Activated gamma-delta T cell treated with Interleukin-2 at 50 U/mL for 16 hours (primary cell): ENCODE measurements at places on chromosomes 6 and 20.

- DNase-seq = no peak
These were observed 44.8 kb downstream of the INSM1 start for GRCh38 chr20:20412750-20413149.

DNA sequence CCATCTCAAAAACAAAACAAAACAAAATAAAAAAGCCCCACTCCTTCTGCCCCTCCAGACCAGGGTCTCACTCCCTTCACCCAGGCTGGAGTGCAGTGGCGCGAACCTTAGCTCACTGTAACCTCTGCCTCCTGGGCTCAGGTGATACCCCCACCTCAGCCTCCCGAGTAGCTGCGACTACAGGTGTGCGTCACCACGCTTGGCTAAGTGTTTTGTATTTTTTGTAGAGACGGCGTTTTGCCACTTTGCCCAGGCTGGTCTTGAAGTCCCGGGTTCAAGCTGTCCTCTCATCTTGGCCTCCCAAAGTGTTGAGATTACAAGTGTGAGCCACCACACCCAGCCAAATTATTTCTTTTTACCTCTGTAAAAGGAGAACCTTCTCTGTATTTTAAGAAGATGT, 110.1 kb downstream of the NCOA3 start:
- no peak for DNase-seq

- no peak for DNase-seq
These were observed 152.4 kb upstream of the ESR1 start for GRCh38 chr6:151655099-151655498.

DNA sequence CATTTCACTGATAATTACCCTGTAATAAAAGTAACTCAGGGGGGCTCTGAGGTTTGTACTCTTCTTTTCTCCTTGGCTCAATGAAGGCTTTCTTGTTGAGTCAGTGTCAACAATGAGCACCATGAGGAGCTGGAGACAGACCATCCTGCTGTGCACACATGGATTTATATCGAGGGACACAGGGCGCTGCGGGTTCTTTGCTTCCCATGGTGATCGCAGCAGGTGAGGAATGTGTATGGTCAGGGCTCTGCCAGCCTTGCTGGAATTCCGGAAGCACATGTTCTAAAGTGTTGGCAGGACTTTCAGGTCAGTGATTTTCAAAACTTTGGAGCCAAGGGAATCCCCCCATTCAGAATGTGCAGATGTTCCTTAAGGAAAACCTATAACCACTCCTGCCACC, 27.1 kb downstream of the SMOC2 start:
- DNase-seq = no peak

DNA sequence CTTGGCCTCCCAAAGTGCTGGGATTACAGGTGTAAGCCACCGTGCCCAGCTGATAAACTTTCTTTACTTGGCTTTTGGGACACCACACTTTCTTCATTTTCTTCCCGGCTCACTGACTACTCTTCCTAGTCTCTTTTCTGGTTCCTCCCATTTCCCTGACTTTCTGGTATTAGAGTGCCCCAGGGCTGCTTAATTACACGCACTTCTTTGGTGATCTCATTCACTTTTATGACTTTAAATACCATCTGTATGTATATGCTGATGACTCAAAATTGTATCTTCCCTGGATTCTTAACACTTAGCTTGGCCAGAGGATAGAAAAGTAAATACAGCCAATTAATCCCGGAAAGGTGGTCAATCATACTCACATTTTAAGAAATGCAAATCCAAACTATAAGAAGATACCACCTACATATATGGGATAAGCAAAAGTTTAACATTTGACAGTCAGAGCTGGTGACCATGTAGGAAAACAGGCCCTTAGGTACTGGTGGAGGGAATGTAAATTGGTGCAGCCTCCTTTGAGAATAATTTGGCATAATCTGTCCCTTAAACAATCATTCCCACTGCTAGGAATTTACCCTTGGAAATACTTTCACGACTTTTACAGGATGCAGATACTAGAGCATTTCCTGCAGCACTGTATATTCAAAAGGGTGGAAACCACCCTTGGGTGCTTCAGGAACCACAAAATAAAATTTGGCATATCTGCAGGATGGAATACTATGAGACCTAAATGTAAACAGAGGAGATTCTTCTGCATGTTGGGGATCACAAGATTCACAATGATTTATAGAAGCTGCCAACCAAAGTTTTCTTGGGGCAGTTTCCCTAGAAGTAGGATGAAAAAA, 9.4 kb upstream of the NANP start:
- DNase-seq = no peak

GRCh38 chr20:42747765-42748411, 441.8 kb downstream of the PTPRT start:
- no peak for DNase-seq

GRCh38 chr6:86943819-86944407, 6.6 kb downstream of the HTR1E start:
- no peak for DNase-seq

DNA sequence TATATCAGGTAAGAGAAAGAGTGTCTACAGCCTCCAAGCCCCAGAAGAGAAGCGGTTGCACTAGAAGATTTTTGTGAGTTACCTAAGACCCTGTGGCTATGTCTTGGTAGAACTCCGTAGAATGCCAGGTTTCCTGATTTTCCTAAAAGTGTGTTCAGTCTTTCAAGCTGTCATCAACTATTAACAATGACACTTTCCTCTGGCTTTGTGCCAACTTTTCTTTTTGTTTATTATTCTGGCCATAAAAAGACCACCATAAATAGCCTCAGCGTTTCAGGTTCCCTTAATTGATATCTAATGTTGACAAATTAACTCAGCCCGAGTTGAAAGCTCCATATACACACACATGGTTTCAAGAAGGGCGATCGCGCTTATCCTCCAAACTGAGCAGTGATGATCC, 1.2 kb downstream of the PAK5 start:
- DNase-seq = no peak

GRCh38 chr20:50192364-50193198, 2.0 kb downstream of the CEBPB start:
- DNase-seq = peak; percentile 66

DNA sequence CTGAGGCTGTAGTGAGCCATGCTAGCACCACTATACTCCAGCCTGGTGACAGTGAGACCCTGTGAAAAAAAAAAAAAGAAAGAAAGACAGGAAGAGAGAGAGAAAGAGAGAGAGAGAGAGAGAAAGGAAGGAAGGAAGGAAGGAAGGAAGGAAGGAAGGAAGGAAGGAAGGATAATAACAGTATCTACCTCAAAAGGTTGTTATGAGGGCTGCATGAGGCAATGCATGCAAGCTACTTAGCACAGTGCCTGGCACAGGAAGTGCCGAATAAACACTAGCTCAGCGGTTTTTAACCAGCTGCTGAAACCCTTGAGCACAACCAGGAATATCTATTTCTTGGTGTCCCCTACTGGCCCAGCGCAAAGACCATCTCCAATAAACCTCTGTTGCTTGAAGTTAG, 62.3 kb upstream of the TBC1D7 start:
- no peak for DNase-seq

GRCh38 chr6:155223646-155224451, 40.0 kb upstream of the CLDN20 start:
- peak; percentile 22 for DNase-seq

GRCh38 chr6:157925771-157926170, 55.9 kb upstream of the SYNJ2 start:
- DNase-seq = no peak

GRCh38 chr6:149080511-149080910, 237.0 kb upstream of the TAB2 start:
- no peak for DNase-seq

- no peak for DNase-seq
These were observed 107.8 kb downstream of the SYNE1 start for GRCh38 chr6:152529369-152529768.

DNA sequence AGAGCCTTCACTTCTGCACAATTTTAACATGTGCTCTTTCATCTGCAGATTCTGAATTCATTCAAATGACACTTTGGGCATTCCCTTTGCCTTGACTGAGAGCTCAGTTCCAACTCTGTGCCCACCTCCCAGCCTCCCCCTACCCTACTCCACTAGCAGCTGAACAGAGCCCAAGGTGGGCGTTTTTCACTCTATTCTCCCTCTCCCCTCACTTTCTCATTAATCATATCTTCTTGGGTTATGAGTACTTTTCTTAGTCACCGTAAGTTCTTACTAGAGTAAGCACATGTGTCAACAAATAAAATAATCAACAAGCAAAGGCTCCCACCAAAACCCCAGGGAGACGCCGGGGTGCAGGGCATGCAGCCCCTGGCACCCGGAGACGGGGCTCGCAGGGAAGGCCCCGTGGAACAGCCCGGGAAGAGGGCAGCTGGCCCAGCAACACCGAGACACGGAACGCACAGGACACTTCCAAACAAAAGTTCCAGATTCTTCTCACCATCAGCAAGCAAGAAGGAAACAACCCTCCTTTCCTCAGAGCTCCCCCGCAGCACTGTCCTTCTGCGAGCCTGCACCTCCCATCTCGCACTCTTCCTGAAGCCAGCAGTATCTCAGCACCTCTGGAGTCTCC, 34.1 kb downstream of the TAF4 start:
- no peak for DNase-seq

- DNase-seq = no peak
These were observed 355.9 kb downstream of the PREX1 start for GRCh38 chr20:48471759-48472408.

DNA sequence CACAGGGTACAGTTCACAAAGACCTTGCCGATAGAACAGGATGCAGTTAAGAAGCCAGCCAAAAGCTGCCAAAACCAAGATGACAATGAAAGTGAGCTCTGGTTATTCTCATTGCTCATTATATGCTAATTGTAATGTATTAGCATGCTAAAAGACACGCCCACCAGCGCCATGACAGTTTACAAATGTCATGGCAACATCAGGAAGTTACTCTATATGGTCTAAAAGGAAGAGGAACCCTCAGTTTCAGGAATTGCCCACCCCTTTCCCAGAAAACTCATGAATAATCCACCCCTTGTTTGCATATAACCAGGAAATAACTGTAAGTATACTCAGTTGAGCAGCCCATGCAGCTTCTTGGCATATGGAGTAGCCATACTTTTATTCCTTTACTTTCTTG, 748.7 kb downstream of the QKI start:
- DNase-seq = no peak
